ENCODE measurements at places on chromosomes 5 and 9.

GRCh38 chr5:92695123-92696003, 885.7 kb downstream of the NR2F1-AS1 start:
- no peak for DNase-seq

GRCh38 chr5:154860123-154860522, 1.7 kb downstream of the CNOT8 start:
- no peak for DNase-seq

DNA sequence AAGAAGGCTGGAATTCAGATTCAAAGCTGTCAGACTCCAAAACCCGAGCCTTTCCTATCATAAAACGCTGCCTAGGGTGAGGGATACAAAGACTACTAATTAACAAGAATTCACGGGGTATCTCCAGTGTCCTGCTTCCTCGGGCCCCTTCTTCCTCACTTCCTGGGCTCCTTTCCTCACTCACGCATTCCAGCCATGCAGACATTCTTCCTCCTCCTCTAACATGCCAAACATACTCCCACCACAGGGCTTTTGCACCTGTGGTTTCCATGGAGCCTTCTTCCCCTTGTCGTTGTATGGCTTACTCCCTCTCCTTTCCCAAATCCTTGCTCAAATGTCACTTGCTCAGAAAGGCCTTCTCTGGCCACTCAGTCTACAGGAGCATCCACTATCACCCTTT, 191.4 kb upstream of the TRIM32 start:
- no peak for DNase-seq

DNA sequence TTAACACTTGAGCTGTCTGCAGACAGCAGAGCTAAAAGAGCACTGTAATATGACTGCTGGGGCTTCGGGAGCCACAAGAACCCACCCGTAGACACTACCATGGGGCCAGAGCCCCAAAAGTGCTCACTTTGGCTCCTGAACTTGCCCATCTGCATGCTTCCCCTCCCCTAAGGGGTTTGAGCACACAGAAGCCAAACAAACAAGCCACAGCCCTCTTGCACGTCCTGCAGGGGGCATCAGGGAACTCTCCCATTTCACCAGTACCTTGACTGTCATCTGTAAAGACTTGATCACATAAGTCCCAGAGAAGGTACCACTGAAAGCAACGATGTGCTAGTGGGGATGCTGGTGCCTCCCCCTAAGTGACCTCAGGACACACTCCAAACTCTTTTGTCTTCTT, 681.8 kb downstream of the SEMA5A start:
- DNase-seq, result no peak

GRCh38 chr5:61303346-61303745, 28.7 kb upstream of the ZSWIM6 start:
- no peak for DNase-seq

GRCh38 chr9:14288433-14288832, 25.5 kb downstream of the NFIB start:
- DNase-seq, result no peak

- no peak for DNase-seq
Measured at GRCh38 chr9:109171926-109172325, 4.9 kb upstream of the FRRS1L start.

- DNase-seq, result no peak
Measured at GRCh38 chr9:68775003-68775730, 70.1 kb downstream of the PIP5K1B start.

GRCh38 chr9:72891043-72891442, 61.8 kb downstream of the ALDH1A1 start:
- no peak for DNase-seq

GRCh38 chr5:3542158-3542557, 53.5 kb upstream of the IRX1 start:
- no peak for DNase-seq
